ENCODE measurements at places on chromosomes 6 and 20.

DNA sequence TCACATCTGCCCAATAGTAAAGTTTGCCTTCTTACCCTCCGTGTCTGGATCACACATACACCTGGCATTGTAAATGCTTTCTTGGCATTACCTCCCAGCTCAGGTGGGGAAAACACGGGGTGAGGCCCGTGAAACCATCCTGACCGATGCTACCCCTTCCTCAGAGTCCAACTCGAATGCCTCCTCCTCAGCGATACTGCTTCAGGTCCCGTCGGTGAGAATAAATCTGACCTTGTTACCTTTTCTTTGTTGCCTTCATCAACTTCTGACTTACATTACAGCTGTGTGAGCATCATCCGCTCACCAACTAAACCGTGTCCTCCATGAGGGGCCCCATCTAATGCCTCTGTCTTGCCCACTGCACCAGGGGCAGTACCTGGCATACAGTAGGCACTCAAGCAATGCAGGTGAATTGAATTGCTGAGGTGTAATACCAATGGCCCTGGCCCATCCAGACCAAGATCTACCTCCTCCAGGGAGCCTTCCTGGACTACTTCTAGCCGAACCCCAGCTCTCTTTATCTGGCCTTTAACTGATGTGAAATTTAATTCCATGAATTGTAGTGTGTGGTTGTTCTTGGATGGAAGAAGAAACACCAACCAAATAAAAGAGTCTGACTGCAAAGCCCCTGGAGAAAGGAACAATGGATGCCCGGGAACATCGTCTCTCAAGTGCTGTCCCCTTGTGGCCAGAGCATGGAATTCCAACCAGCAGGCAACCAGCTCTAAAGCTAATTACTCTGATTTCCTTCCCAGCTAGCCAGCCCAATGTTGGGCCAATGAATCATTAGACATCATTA, 141.5 kb downstream of the ANKRD60 start:
- DNase-seq, result peak; percentile 91

GRCh38 chr20:49762940-49763766, 49.5 kb upstream of the B4GALT5 start:
- DNase-seq, result no peak

DNA sequence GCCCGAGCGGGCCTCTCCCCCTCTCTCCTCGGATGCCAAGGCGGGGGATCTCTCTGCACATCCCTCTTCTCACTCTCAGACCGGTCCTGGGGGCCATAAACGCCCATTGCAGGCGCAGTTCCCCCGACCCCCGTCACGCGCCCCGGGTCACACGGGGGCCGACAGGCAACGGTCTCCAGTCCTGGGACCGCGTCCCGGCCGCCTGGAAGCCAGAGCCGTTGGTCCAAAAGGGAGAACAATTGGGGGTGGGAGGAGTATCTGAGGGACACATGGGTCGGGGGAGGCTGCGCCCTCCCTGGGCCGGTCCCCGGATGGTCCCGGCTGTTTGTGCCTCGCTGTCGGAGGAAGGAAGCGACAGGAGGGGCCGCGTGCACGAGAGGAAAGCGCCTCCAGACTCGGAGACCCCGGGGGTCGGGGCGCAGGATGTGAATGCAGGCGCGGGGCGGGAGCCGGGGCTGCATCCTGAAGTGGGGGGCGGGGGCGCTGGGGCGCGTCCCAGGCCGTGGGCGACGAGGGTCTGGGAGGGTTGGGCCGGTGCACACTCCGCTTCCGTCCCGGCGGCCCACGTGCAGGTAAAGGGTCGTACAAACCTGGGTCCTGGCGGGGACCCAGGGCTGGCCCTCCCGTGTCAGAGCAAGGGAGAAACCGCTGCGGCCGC, 903 bp downstream of the SLC4A11 start:
- DNase-seq, result no peak

- peak; percentile 67 for DNase-seq
Measured at GRCh38 chr6:422433-423054, 31.0 kb downstream of the IRF4 start.

DNA sequence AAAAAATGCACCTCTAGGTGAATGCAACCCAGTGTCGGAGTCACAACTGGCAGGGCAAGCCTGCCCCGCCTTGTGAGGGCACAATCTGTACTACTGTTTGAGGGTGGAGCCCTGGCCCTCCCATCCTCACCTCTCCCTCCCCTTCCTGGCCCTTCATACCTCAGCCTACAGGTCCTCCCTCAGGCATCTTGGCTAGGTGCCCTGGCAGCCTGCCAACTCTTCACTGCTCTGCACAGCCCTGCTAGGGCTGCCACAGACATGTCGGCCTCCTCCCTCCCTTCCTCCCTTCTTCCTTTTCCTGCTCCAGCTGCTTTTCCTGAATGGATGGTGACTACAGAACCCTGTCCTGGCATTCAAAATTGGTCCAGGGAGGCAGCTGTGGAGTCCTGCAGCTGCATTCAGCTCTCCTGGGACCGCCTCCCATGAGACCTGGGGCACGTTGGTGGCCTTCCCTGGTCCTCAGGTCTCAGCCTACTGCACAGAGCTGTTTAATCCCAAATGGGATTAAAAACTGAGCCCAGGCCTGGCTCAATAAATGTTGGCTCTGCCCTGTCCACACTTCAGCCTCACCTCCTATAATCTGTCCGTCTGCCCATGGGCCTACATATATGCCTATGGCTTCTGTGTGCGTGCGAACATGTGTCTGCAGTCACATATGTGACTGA, 52.7 kb downstream of the CDH22 start:
- peak; percentile 53 for DNase-seq

- DNase-seq, result no peak
Measured at GRCh38 chr20:22430154-22430745, 154.1 kb downstream of the FOXA2 start.

DNA sequence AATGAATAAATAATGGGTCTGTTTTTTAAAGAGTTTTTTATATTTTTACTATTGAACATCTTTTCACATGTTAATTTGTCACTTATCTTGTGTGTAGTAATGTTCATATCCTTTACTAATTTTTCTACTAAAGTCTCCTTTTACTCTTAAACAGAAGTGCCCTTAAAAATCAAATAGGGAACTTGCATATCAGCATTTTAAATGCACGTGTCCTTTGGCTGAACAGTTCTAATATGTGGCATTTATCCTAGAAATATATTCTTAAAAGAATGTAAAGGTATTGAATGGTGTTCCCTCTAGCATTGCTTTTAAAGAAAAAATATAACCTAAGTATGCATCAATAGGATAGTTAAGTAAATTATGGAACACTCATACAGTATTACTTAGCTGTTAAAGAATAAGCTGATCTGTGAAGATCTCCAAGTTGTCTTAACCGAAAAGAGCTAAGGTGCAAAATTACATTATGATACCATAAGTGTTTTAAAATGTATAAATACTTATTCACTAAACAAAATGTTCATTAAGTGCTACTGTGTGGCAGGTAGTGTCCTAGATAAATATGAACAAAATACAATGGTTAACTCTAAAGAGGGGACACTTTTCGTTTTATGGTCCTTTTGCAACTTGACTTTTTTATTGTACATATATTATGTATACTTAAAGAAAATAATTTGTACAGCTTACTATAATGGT, 631 bp upstream of the PGBD1 start:
- no peak for DNase-seq

DNA sequence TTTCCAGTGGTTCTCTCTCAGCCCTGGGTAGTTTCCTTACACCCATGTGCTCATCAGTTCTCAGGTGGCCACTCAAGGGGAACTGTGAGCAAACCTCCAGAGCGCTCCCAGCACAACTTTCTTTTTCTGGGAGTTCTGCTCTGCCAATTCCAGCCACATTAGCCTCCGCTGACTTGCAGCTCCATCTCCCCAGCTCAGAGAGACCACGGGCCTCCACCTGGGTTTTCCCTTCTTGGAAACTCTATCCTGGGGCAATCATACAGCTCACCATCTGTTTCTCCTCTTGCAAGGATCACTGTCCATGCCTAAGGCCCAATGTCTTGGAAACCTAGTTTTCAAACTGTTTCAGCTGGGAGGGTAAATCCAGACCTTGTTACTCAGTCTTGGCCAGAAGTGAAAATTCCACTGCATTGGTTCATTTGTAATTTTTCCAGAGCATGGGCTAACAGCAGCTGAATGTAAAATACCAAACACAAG, 129.9 kb downstream of the EYA2 start:
- no peak for DNase-seq

GRCh38 chr6:158009114-158009891, 27.6 kb downstream of the SYNJ2 start:
- DNase-seq, result no peak

DNA sequence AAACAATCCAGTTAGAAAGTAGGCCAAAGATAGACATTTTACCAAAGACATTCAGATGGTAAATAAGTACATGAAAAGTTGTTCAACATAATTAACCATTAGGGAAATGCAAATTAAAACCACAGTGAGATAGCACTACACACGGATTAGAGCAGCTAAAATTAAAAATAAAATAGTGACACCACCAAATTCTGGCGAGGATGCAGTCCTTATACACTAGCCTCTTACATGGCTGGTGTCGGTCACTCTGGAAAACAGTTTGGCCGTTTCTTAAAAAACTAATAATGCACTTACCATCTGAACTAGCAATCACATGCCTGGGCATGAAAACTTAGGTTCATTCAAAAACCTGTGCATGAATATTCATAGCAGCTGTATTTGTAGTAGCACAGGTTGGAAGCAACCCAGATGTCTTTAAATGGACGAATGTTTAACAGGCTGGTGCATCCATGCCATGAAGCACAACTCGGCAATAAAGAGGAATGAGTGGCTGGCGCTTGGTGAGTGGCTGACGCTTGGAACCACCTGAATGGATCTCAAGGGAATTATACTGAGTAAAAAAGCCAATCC, 77.0 kb downstream of the FAM120B start:
- no peak for DNase-seq

DNA sequence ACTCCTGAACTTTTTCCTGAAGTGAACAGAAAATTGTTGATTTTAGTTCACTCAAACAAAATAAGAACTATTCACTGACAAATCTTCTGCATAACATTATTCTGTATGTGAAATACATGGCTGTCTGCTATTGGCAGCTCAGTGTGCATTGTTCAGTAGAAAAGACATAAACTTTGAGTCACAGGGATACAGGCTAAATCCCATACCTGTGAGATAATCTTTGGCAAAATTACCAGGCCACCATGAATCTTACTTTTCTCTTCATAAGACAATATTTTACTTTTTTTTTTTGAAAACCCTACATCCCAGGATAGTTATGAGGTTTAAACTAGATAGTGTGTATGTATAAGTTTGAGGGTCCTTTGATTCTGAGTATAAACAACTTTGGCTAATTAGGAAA, 224.8 kb downstream of the GRM1 start:
- DNase-seq, result no peak

GRCh38 chr6:108715832-108716231, 132.4 kb upstream of the ARMC2 start:
- DNase-seq, result no peak

DNA sequence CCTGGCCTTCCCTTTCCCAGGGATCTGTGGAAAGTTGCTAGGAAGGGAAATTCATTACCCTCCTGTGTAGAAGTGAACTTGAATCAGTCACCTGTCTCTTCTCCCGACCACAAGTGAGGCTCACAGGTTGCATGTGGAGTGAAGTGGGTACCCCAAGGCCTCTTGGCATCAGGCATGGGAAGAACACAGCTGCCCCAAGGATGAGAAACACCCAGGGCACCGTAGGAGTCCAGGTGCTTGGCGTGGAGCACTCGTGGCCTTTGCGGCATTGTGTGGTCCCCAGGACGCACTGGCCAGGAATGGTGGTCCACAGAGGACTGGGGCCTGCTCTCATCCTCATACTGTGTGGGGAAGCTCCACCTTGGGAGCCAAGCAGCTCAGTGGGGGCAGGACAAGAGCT, 47.5 kb upstream of the VSX1 start:
- no peak for DNase-seq

- no peak for DNase-seq
Measured at GRCh38 chr6:158168040-158168289, at the start of gene SERAC1. SERAC1 (minus strand) TSS chr6:158168262; CDS start chr6:158158363, 9,899 bp downstream.

GRCh38 chr20:23153696-23154341, 67.7 kb upstream of the CD93 start:
- no peak for DNase-seq

GRCh38 chr6:77019081-77019480, 444.2 kb downstream of the HTR1B start:
- DNase-seq, result no peak
